ENCODE measurements at places on chromosomes 13 and 19.

DNA sequence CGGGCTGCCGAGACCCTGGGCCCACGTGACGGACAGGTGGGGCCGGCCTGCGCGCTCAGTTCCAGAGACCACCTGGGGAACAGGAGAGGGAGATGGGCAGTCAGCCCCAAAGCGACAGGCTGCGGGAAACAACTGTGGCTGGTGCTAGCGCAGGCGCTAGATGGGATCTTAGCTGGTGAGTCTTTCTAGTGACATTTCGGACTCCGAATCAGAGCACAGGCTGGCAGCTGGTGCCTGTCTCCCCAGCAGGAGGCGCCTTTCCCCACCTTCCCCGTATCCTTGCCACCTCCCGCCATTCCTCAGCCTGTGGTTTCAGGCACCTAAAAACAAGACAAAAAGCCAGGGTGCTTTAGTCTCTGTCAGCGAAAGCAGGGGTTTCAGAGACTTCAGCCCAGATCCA is 19.4 kb upstream of the RANBP3 start:
- no peak for DNase-seq

GRCh38 chr19:31085125-31085524 is 264.1 kb downstream of the TSHZ3 start:
- no peak for DNase-seq

GRCh38 chr13:112756511-112756966 is 66.7 kb downstream of the ATP11A start:
- no peak for DNase-seq

- DNase-seq, result no peak
Observed at GRCh38 chr13:106295971-106296370, 239.5 kb downstream of the EFNB2 start.

DNA sequence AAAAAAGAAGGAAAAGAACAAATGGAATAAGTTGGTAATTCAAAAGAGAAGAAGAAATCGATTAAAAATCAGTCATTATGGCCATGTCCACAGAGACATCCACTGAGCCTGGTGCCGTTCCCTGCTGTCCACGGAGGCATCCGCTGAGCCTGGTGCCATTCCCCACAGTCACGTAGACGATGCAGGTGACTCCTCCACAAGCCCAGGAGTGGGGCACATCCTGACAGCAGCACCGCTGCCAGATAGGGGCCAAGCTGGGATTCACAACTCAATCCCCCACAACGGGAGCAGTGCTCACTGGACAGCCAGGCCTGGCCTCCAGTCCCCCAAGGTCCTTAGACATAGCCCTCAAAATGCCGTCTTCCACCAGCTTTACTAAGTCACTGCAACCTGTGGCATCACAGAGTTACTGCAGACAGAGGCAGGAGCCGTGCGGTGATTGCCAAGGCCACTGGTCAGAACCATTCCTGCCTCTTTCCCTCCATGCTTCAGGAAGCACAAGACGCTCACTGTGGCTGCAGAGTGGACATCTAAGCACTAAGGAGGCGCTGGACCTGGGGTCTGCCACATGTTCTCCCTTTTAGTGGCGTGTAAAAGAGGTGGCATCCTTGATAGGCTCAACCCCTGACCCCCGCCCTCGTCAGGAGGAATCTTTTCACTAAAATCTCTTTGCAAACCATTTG is 131.5 kb upstream of the SPACA7 start:
- DNase-seq, result no peak

- peak; percentile 42 for DNase-seq
Observed at GRCh38 chr19:35592226-35592625, 6.3 kb downstream of the PMIS2 start.

DNA sequence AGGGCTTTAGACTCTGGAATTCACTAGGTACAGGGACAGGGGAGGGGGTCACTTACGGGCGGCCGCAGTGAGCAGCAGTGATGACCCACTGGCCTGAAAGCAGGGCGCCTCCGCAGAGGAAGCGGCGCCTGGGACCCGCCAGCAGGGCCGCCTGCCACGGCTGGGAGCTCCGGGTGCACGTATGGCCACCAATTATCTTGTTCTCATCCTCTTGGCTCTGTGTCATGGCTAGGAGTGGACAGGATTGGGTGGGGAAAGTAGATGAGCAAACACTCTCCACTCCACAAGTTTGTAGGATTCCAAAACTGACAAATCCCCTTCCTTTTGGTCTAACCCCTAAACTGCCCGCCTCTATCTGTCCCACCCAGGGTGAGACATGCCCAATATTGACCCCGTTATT is 1.2 kb downstream of the KLK14 start:
- no peak for DNase-seq

DNA sequence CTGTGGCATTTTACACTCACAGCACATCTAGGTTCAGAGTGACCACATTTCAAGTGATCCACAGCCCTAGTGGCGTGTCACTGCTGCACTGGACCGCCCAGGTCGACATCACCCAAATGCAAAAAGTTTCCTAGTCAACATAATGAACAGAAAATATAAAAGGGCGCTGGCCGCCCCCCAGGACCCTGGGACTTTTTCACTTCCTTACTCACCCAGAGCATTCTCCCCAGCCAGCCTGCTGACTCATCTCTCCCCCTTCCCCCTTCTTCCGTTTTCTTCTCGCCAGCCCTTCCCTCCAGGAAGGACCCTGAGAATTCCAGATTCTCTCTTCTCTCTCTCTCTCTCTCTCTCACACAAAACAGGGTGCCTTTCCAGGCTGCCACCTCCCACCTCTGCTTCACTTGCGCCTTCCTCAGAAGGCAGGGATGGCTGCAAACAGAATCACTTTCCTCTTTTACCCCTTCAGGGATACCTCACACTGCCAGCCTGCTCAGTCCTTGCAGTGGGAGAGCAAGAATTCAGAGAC is 21.0 kb upstream of the GRWD1 start:
- DNase-seq, result no peak

- peak; percentile 36 for DNase-seq
Observed at GRCh38 chr13:46119883-46120614, 15.2 kb upstream of the CPB2 start.

DNA sequence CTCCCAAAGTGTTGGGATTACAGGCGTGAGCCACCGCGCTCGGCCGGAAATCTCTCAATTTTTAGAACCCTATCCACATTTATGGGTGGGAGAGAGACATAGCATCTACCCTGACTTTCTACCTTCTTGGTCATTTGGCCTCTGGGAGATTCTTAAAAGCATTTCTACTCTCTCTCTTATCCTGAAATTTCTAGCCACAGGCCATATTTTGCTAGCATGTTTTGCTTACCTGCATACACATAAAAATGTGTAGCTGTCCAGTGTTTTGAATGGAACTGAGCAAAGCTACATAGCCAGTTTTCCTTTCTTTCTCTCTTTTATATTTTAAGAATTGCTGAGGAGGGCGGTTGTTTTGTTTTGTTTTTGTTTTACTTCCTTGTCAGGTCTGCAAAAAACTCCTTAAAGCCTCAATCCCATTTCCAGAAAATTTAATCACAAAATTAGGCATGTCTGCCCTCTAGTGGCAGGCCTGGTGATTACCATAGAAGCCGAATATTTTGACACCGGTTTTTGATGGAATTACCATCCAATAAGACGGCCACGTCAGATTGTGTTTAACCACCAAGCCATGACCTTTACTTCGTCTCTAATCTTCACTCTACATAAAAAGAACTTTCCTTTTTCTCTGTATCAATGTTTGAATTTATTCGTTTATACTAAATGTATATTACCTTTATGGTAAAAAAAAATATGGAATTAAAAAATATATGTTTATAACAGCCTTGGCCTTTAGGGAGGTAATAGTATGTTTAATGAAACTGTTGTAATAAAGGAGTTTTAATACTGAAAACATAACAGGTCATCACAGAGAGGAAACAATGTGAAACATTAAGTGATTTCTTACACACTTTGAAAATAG is 34.4 kb upstream of the OXGR1 start:
- DNase-seq, result peak; percentile 47

GRCh38 chr19:39502640-39503417 is 4.1 kb downstream of the DLL3 start:
- peak; percentile 79 for DNase-seq

DNA sequence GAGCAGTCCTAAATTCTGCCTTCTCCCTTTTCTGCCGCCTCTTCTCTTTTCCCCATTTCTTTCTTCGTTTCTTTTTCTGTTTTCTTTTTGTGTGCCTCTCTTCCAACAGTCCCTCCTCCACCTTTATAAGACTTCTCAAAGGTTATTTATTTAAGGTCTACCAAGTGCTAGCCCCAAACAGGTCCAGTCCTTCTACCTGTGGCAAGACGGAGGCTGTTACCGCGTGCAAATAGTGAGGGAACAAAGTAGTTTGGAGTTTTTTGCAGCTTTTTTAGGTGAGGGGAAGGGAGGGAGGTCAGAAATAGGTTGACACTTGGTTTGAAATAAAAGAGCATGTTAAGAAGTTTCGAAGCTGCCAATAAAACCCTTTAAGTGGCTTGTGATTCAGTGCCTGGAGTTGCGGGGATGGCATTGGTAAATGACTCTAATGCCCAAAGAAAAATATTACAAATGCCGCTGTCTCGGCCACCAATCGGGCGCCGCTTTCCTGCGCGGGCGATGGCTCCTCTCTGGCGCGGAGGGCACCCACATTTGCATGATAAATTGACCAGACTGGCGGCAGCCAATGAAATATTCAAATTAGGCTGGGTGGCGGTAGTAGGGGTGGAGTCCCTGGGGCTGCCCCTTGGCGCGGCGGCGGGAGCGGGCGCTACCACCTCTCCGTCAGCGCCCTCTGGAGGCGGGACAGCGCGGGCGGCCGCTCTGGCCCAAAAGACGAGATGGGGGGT is 7.5 kb upstream of the TSHZ3 start:
- DNase-seq, result peak; percentile 72

GRCh38 chr13:40386586-40386985 is 279.9 kb downstream of the FOXO1 start:
- no peak for DNase-seq

DNA sequence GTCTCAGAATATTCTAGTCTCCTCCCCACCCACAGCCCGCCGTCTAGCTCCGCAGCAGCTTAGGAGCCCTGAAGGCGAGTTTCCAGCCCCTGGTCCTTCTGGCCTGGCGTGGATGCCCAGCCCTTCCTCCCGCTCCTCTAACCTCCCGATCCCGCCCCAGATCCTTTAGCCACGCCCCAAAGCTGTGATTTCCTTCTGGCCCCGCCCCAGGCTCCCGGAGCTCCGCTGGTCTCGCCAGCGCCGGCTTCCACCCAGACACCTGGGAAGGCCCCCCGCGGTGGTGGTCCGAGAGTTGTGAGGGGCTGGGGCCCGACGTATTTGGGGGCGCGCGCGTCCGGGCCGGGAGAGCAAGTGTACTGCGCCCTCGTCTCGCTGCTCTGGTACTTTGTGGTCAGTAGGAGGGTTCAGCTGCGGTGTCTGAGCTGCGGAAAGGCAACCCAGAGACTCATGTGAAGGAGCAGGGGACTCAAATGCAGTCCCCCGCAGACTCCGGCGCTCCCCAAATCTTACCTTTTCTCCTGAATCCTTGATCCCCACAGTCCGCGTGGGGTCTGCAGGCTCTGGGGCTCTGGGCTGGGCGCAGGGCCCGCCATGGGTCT is at the start of gene CGB7:
CGB7 (minus strand) TSS at position 114 of the 599 bp plus-strand sequence. CDS start 2,374 bp downstream, outside the sequence.
- DNase-seq, result peak; percentile 69

- DNase-seq, result no peak
Observed at GRCh38 chr19:3248728-3249326, 24.4 kb downstream of the CELF5 start.

DNA sequence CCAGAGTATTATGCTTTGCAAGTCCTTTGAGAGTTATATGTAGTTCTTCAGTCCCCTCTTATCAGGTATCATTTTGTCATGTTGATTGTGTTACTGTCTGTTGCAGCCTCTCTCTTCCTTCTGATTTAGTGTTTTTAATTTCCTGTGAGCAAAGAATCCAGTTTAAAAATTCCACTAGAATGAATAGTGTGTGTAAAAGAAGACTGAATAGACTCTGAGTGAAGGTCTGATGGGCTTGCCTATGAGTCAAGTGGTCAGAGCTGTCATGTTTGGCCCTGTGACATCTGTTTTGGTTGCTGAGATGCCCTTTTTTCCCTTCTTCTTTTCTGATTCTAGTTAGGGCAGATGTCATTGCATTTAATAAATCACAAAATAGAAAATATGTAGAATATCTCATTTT is 23.3 kb upstream of the KCTD4 start:
- DNase-seq, result no peak

GRCh38 chr13:47901441-47901840 is 99.6 kb downstream of the SUCLA2 start:
- no peak for DNase-seq

- no peak for DNase-seq
Observed at GRCh38 chr13:101149735-101150384, 266.4 kb downstream of the NALCN start.

- DNase-seq, result no peak
Observed at GRCh38 chr19:33501693-33502356, 19.8 kb downstream of the PEPD start.

DNA sequence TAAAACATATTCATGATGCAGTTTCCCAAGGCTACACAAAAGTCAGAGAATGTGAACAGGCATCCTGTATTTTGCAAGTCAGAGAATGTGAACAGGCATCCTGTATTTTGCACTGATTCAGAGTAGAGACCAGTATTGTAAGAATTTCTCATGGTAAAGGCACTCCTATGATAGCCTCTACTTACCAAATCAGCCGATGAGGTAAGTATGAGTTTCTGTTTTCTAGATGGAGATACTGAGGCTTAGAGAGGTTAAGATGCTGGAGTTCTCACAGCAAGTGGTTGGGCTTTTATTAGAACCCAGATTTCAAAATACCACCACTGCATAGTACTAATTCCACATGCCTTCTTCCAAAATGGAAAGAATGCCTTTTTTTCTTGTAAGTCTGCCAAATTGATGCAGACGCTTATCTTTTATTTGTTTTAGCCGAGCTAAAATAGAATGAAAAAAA is 12.3 kb downstream of the TPT1 start:
- DNase-seq, result no peak

DNA sequence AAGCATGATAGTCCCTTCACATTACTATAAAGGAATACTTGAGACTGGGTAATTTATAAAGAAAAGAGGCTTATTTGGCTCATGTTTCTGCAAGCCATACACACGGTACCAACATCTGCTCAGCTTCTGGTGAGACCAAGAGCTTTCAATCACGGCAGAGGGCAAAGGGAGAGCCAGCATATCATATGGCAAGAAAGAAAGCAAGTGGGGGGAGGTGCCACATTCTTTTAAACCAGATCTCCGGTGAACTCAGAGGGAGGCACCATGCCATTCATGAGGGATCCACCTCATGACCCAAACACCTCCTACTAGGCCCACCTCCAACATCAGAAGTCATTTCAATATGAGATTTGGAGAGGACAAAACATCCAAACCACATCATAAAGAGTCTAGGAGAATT is 20.3 kb downstream of the XPO4 start:
- DNase-seq, result no peak

- no peak for DNase-seq
Observed at GRCh38 chr19:13604902-13605586, 98.8 kb upstream of the CACNA1A start.

DNA sequence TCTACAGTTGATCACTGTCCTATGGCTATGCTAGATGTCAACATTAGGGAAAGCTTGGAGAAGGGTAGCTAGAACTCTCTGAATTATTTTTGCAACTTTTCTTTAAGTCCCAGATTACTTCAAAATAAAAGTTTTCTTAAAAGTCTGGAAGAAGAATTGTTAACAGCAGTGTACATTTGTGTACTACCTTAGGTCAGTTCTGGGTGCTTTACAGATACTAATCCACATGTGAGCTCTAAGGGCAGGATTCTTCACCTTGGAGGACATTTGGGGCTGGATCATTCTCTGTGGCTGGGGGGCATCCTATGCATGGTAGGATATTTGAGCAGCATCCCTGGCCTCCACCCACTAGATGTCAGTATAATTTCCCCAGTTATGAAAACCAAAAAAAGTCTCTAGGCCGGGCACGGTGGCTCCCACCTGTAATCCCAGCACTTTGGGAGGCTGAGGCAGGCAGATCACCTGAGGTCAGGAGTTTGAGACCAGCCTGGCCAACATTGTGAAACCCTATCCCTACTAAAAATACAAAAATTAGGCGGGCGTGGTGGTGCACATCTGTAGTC is 2.8 kb downstream of the BRME1 start:
- peak; percentile 56 for DNase-seq

GRCh38 chr13:20847296-20847695 is 55.2 kb downstream of the XPO4 start:
- no peak for DNase-seq

Data from CD4-positive, alpha-beta T cell treated with Interleukin-17A for 4 hours (primary cell).